HFFc6 (cell line): ENCODE measurements at places on chromosomes 3 and 15.

DNA sequence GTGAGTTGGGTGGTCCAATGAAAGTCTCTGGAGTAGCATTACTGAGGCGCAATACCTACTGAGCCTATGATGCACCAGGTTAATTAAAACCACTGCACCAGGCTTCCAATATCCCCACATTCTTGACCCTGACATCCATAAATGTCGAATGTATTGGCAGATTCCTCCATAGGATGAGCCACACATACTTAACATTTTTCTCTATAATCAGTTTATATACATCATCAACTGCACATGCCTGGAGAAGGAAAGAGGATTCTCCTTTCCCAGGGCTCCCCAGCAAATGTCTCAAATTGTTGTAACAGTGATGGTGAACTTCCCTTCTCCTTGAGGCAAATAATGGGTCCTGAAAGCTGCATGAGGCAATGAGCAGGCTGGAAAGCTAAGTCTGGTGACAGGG, 82.3 kb upstream of the LPP start:
- no peak for DNase-seq

GRCh38 chr15:67884514-67885174, 44.8 kb upstream of the RNU6-1 start:
- DNase-seq, result peak; percentile 16

GRCh38 chr3:155872904-155873646, 2.6 kb downstream of the GMPS start:
- DNase-seq, result no peak

DNA sequence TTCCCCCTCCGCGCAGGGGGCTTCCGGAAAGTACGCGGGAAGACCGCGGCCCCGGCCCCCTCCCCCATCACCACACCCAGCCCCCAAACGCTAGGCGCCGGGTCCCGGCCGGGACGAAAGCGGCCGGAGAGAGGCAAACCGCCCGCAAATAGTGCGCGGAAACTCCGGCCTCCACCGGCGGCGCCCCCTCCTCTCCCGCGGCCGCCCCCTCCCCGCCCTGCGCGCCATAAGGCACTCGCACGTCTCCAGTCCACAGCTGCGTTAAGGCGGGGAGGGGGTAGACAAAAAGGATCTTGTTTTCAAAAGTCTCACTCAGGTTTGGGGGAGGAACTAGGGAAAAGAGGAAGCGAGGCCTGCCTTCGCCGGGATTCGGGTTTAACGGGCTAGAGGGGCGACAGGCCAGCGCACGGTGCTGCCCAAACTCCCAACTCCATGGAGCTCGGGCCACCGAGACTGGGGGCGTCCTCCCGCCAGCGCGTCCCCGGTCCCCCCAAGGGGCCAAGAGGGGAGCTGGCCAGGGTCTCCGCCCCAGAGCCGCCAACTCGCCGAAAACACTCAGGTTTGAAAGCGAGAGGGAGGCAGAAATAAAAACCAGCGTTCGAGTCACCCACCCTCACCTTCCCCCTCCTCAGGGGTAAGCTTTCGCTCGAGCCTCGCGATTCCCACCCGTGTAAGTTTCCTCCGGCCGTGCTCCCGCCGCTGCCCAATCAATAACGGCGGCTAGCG, 1.8 kb downstream of the ANP32A start:
- DNase-seq, result no peak

GRCh38 chr3:71090207-71090606, 493.3 kb downstream of the FOXP1 start:
- no peak for DNase-seq

DNA sequence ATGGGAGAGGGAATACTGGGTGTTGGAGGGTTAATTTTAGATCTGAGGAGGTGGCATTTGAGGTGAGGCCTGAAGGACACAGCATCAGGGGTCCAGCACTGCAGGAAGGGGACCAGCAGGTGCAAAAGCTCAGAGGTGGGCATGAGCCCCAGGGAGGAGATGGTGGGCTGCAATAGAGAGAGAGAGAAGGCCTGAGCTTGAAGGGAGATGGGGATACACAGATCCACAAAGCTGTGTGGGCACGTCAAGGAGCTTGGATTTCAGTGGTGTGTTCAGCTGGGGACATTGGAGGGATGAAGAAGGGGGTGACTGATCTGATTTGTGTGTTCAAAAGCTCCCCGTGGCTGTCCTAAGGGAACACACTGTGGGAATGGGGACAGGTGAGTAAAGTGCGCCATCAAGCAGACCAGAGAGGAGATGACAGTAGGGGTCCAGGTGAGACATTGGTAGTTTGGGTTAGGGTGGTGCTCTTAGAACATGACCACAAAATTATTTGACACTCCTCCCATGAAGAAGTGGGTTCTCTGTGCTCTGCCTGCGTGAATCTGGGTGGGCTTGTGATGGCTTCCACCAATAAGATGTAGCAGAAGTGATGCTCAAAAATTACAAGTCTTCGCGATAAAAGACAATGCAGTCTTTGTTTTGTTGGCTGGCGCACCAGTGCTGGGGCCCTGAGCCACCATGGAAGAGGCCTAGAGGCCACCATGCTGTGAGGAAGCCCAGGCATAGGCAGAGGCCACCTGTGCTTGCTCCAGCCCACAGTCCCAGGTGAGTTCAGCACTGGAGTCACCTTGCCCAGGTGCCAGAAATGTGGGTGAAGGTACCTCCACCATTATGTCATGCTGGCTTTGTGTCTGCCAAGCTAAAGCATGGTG, 1.9 kb upstream of the WNT7A start:
- no peak for DNase-seq

DNA sequence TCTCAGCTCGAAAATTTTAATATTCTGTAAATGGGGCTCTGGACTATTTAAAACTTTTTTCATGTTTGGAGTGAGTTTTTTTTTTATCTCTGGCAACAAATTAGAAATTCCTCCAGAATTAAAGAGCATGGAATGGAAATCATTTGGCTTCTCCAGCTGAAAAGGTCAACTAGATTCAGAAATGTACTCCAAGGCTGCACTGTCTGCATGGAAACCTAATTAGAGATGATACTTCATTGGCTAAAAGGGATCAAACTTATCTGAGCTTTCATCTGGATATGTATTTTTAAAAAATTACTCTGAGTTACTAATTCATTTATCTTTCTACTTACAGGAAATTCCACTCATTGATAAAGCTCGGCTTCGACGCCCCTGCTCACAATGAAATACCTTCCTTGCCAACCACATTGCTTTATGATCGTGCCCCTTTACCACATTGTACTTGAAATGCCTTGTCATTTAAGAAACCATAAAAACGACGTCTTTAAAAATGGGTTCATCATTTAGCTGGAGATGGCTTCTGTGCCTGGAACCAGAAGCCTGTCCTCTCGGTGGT, 285.5 kb upstream of the ICE2 start:
- no peak for DNase-seq

DNA sequence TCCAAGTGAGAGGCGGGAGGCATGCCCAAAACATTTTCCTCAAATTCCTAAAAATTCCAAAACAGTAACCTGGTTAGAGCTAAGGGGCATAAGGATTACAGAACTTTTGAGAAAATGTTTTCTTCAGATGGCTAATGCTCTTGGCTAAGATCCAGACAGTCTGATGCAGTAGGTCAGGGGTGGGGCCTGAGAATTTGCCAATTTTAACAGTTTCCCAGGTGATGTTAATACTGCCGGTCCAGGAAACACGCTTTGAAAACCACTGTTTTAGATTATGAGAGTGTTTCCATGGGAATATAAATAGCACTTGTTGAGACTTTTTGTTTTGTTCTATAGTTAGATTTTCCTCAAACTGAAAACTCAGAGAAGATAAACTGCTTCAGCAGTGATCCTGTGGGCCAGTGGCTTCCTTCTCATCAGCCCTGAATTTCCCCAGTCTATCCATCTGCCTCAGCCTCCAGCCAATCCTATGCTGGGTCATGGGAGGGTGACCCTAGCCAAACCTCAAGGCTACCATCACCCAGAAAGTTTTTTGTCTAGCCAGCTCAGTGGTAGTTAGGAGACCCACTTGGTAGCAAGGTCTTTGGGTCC, 71.6 kb upstream of the ACP3 start:
- no peak for DNase-seq
